ENCODE measurements at places on chromosomes 6 and 20.

DNA sequence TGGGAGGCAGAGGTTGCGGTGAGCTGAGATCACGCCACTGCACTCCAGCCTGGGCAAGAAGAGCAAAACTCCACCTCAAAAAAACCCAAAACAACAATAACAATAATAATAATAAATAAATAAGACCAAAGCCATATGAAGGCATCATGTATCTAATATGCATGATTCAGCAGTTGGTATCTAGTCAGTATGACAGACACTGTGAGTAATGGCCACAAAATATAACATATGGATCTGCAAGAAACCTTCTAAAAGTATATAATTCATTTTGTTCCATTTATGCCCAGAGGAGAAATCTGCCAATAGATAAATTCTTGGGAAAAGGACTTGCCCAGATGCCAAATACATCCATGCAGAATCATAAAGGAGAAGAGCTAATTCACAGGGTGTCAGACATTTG, 252.3 kb downstream of the BTBD9 start:
- DNase-seq: no peak

GRCh38 chr6:3231247-3232016, 4.0 kb upstream of the TUBB2B start:
- no peak for DNase-seq

DNA sequence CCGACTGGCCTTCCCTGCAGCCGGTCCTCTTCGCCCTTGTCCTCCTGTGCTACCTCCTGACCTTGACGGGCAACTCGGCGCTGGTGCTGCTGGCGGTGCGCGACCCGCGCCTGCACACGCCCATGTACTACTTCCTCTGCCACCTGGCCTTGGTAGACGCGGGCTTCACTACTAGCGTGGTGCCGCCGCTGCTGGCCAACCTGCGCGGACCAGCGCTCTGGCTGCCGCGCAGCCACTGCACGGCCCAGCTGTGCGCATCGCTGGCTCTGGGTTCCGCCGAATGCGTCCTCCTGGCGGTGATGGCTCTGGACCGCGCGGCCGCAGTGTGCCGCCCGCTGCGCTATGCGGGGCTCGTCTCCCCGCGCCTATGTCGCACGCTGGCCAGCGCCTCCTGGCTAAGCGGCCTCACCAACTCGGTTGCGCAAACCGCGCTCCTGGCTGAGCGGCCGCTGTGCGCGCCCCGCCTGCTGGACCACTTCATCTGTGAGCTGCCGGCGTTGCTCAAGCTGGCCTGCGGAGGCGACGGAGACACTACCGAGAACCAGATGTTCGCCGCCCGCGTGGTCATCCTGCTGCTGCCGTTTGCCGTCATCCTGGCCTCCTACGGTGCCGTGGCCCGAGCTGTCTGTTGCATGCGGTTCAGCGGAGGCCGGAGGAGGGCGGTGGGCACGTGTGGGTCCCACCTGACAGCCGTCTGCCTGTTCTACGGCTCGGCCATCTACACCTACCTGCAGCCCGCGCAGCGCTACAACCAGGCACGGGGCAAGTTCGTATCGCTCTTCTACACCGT, 6.1 kb downstream of the UBD start:
- no peak for DNase-seq

DNA sequence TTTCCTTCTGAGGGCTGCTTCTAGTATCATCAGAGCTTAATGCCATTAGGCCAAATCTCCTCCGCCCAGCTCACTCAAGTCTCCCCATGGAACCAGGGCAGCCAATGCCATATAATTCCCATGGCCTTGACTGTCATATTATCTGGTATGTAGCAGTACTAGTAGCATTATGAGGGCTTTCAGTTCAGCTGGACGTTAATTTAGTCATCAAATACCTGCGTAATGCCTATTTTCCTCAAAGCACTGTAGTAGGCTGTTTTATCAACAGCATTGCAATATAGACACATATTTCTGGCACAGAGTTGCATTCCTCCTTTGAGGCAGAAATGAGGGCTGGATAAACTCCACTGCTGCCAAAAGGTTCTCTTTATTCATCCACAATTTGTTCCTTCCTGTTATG, 1.7 kb downstream of the KCTD20 start:
- no peak for DNase-seq

GRCh38 chr6:123529058-123529457, 107.7 kb downstream of the TRDN start:
- no peak for DNase-seq

DNA sequence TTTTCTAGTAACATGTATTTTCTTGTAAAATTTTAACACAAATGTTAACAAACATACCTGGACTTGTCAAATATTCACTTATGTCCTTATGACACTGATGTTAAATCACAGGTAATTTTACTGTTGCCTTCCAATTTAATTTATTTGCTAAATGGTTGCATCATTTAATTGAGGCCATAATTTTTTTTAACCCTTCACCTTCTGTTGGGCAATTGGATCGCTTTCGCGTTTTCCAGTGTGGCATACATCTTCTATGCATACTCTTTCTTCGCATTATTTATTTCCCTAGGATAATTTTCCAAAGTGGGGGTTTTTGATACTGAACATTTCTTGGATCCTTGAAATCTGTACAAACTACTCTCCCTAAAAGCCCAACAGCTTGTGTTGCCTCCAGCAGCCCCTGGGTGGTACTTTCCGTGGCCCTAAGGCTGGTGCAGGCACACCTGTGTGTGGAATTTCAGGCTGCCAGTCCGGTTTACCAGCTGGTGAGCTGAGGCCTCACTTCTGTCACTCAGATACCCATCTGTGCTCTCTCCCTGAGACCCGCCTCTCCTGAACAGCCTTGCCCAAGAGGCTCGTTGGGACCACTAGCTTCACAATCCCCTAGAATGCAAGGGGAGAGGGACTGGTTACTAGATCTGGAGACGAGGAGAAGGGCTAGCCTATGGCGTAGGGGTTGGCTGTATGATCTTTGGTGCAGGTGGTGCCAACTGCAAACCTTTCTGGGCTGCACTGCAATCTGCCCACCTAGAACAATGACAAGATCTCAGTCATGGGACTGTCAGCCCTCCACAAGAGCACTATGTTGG, 11.2 kb upstream of the C20orf144 start:
- DNase-seq: no peak

DNA sequence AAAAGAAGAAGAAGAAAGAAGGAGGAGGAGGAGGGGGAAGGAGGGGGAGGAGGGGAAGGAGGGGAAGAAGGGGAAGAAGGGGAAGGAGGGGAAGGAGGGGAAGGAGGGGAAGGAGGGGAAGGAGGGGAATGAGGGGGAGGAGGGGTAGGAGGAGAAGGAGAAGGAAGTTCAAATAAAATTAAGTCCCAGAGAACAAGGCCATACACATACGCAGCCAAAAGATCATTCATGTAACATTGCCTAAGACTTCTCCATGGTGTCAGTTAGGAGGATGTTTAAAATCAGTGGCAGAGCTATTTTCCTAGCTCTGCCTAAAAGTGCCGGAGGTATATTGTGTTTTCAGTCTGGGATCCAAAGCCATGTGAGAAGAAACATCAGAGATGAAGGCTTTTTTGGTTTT, 75.8 kb downstream of the PLCB4 start:
- DNase-seq: no peak

- DNase-seq: no peak
These were observed 874.7 kb downstream of the TFAP2A start for GRCh38 chr6:9540126-9540525.

GRCh38 chr20:49867453-49868215, 47.7 kb downstream of the SPATA2 start:
- no peak for DNase-seq

- no peak for DNase-seq
These were observed 10.9 kb downstream of the ZNF217 start for GRCh38 chr20:53582574-53583351.

GRCh38 chr20:1616858-1617434, 2.9 kb downstream of the SIRPB1 start:
- DNase-seq: no peak

GRCh38 chr20:46028772-46029371, at the start of gene SLC12A5:
TSS of gene SLC12A5 (plus strand) at chr20:46029215. CDS start at chr20:46029345, 130 bp downstream.
- DNase-seq: no peak
